Left ventricle myocardium inferior (tissue), 1 donor: ENCODE measurements at places on chromosomes 16 and 17. TPM values are rescaled to one million over a fixed set of nuclear protein-coding genes. Genes with fewer than 3 reads are reported as not detected.

DNA sequence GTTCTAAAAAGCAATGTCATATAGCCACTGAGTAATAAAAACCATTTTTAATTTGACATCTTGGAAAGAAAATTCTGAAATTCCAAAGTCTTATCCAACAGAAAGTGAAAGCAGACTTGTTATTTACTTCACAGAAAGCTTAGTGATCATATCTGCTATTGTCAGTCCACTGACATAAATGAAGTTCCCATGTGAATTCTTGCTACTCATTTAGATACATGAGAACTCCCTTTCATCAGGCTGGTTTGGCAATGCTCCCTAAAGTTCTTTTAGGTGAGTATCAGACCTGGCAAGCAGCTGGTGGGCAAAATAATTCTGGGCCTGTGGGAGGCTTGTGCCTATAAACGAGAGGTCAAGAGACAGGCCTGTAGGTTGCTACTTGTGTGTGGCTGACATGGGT, 23.4 kb downstream of the NME2 start:
- no peak for DNase-seq
- H3K4me3 ChIP-seq, result no peak overlapping the region
- H3K4me1 ChIP-seq, result no peaks in the 10 kb centered on the region
- H3K36me3 ChIP-seq, result peaks cover 90% of the 10 kb centered on the region
- H3K27me3 ChIP-seq, result no peaks in the 10 kb centered on the region

FBXW10B gene
- total RNA-seq, result 1.0 TPM

RASD1 gene
- 25.4 TPM for total RNA-seq

NOG gene
- 0.41 TPM for total RNA-seq

DNA sequence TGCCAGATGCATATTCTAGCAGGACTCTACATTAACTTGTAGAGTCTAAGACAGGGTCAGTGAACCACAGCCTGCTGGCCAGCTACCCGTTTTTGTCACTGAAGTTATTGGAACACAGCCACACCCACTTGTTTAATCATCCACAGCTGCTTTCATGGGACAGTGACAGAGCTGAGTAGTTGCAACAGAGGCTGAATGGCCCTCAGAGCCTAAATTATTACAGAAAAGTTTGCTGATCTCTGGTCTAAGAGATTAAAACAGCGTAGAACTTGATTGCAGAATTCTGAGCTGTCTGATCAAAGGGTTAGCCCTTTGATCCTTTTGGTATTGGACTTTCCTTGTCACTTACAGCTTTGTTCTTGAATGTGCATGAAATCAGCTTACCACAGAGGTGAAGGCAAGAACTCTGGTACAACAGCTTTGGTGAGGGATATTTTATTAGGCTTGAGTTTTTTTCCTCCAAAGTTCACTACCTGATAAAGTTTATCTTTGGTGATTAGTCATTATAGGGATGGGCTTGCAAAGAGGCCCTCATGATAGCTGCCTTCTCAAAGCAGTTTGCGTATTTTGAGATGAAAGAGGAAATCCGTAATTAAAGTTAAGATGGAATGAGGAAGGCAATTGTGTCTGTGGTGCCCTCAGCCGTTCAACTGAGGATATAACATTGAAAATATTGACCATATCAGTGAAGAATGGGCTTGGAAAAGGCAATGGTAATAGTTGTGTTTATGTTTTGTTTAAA, 23.6 kb downstream of the ALDH3A2 start:
- peak overlapping the region; percentile 63 for H3K27ac ChIP-seq
- no peaks in the 10 kb centered on the region for H3K27me3 ChIP-seq
- H3K4me1 ChIP-seq, result peaks cover 34% of the 10 kb centered on the region
- peak; percentile 48 for DNase-seq
- H3K36me3 ChIP-seq, result peaks cover 18% of the 10 kb centered on the region

TMEM220 gene
- total RNA-seq, result 6.4 TPM

GRCh38 chr17:19987897-19988296, 10.3 kb upstream of the AKAP10 start:
- no peaks in the 10 kb centered on the region for H3K36me3 ChIP-seq
- no peak overlapping the region for H3K27ac ChIP-seq

SOX9 gene
- 15.0 TPM for total RNA-seq

DNA sequence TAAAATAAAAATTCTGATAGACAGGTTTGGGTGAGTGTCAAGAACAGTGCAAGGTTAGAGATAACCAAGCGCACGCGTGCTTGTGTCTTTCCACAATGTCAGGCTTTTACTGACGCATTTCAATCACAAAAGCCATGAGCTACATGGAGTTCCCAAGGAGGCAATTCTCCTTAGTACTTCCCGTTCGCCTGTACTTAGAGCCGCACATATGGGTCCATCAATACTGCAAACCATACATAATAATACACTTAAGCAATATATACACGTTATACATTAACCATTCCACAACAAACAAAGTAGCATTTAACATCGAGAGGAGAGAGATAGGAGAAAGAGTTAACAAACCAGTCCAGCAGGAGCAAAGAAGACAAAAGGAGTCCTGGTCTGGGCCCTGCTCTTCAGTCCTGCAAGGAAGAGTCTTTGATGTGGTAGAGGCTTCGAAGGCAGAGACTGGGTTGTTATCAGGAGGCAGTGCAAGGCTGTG, 11.9 kb upstream of the GPRC5C start:
- H3K27me3 ChIP-seq, result no peaks in the 10 kb centered on the region
- H3K36me3 ChIP-seq, result no peaks in the 10 kb centered on the region
- DNase-seq, result no peak
- H3K4me1 ChIP-seq, result peaks cover 3% of the 10 kb centered on the region
- no peak overlapping the region for H3K27ac ChIP-seq

METTL23 gene
- 21.0 TPM for total RNA-seq

DNA sequence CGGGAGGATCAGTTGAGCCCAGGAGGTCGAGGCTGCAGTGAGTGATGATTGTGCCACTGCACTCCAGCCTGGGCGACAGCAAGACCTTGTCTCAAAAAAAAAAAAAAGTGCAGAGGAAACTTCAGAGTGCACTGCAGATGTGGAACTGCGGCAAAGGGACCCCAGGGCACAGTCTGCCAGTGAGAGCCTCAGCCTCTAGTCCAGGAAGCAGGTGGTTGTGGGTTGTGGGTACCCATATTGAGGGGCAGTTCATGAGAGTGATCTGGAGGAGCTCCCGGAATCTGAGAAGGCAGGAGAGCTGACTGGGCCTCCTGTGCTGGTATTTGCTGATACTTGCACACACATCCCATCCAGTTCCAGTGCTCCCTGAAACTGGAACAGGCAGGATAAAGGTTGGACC, 13.1 kb downstream of the FOXN1 start:
- no peak for DNase-seq
- H3K27me3 ChIP-seq, result peaks cover 17% of the 10 kb centered on the region
- no peak overlapping the region for H3K27ac ChIP-seq

GRCh38 chr17:44546671-44547606, 10.3 kb upstream of the FZD2 start:
- H3K36me3 ChIP-seq, result no peaks in the 10 kb centered on the region
- H3K27ac ChIP-seq, result no peak overlapping the region
- no peak overlapping the region for H3K4me3 ChIP-seq
- peaks cover 73% of the 10 kb centered on the region for H3K27me3 ChIP-seq
- DNase-seq, result no peak
- peaks cover 3% of the 10 kb centered on the region for H3K4me1 ChIP-seq

PNMT gene
- total RNA-seq, result 7.6 TPM

LDHD gene
- total RNA-seq, result 97.9 TPM

TNK1 gene
- total RNA-seq, result 1.8 TPM

DNA sequence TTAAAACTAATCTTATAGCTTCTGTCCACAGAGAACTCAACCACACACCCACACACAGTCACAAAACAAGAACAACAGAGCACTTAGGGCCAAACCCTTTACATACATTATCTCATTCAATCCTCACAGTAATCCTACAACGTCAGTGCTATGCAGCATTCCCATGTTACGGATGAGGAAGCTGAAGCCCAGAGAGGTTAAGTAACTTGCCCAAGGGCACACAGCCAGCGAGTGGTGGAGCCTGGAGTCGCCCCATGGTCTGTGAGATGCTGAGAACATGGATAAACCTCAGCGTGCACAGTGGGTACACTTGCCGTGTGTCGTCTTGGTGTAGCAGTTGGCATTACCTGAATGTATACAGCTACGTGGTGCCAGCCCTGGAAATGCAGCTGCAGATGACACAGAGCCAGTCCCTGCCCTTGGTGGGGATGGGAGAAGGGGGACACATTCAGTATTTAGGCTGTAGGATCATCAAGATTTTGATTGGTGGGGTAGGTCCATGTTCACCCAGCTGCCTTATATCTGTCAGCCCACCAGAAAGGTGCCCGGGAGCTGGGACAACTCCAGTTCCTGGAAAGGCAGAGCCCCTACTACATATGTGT, 177.0 kb downstream of the IRF8 start:
- H3K27ac ChIP-seq, result no peak overlapping the region
- H3K4me1 ChIP-seq, result no peaks in the 10 kb centered on the region
- H3K27me3 ChIP-seq, result peaks cover 90% of the 10 kb centered on the region
- DNase-seq, result no peak
- no peaks in the 10 kb centered on the region for H3K36me3 ChIP-seq

GRCh38 chr17:82303944-82304808, 13.2 kb downstream of the CD7 start:
- H3K4me3 ChIP-seq, result no peak overlapping the region
- peaks cover 12% of the 10 kb centered on the region for H3K4me1 ChIP-seq
- no peak overlapping the region for H3K27ac ChIP-seq
- no peak for DNase-seq
- H3K36me3 ChIP-seq, result no peaks in the 10 kb centered on the region

- peaks cover 10% of the 10 kb centered on the region for H3K4me1 ChIP-seq
- no peak overlapping the region for H3K4me3 ChIP-seq
- no peak for DNase-seq
- no peak overlapping the region for H3K27ac ChIP-seq
Observed at GRCh38 chr16:56233795-56234566, 42.7 kb downstream of the GNAO1 start.

GRCh38 chr16:48300391-48300856, 53.1 kb upstream of the ABCC11 start:
- no peak for DNase-seq
- no peak overlapping the region for H3K27ac ChIP-seq
- peaks cover 91% of the 10 kb centered on the region for H3K36me3 ChIP-seq
- no peak overlapping the region for H3K4me3 ChIP-seq
- no peaks in the 10 kb centered on the region for H3K4me1 ChIP-seq

SYNGR3 gene
- 0.38 TPM for total RNA-seq

GCGR gene
- total RNA-seq, result not detected

GRCh38 chr17:17725752-17726457, 44.6 kb downstream of the RAI1 start:
- no peaks in the 10 kb centered on the region for H3K27me3 ChIP-seq
- peak overlapping the region; percentile 54 for H3K27ac ChIP-seq
- peaks cover 69% of the 10 kb centered on the region for H3K4me1 ChIP-seq
- H3K4me3 ChIP-seq, result no peak overlapping the region

DNA sequence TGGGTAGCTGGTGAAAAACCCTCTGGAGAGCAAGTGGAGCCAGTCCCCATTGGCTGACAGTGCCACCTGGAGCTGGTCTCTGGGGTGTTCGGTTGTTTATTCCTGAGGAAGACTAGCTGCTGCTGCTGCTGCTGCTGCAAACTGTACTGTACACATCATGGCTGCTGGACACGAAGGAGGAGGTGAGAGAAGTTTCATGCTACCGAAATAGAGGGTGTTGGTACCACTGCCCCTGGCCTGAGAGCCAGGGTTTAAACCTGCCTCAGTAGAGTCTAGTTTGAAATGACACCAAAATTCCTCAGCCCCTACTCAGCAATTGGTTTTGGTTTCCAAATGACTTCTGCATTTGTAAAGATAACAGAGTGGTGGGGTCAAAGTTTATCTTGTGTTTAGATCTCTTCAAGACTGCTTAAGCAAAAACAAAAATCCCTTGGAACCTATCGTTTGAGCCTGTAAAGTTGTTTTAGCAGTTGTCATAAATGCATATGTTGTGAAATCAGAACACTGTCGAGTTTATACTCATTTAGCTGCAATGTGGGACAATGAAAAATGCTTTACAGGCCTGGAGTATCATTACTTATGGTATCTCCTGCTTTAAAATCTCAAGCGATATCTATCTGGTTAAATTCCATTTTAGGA, 40.8 kb downstream of the CYB5B start:
- no peak overlapping the region for H3K4me3 ChIP-seq
- no peaks in the 10 kb centered on the region for H3K27me3 ChIP-seq
- H3K4me1 ChIP-seq, result peaks cover 29% of the 10 kb centered on the region
- peak overlapping the region; percentile 11 for H3K27ac ChIP-seq

DNA sequence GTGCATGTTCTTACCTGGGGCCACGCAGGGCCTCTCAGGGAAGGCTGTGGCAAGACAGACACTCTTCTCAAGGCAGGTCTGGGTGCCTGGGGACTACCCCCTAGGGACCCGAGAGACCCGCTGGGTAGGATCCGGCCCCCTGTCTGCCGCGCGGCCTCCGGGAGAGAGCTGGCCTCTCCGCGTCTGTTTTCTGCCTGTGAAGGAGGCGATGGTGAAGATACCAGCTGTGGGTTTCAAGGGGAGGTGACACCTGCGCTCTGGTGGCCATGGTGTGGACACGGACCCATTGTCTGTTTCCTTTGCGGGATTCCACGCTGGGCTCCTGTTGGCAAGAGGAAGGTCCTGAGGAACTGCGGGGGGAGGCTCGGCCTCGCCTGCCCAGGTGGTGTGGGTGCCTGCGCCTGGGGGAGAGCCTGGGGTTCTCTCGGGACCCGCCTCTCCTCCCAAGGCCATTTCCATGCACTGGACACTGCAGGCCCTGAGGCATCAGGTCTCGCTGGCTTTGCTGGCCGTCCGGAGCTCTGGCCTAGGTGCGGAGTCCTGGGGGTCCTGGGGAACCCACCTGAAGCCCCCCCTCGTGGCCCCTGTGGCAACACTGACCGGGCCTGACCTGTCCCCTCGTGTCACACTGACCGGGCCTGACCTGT, 12.2 kb upstream of the METRNL start:
- H3K36me3 ChIP-seq, result no peaks in the 10 kb centered on the region
- H3K4me3 ChIP-seq, result no peak overlapping the region
- no peak overlapping the region for H3K27ac ChIP-seq
- DNase-seq, result peak; percentile 12

MILR1 gene
- 2.5 TPM for total RNA-seq

DNA sequence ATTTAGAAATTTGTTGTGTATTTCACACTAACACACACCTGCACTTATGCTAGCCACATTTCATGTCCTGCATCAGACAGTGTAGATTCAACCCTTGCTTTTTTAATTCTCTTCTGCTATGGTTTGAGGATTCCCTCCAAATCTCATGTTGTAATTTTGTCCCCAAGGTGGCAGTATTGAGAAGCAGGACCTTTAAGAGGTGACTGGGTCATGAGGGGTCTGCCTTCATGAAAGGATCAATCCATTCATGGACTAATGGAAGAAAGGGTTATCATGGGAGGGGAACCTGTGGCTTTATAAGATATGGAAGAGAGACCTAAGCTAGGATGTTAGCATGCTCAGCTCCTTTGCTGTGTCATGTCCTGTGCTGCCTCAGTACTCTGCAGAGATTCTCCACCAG, 1032.2 kb downstream of the CDH11 start:
- H3K36me3 ChIP-seq, result no peaks in the 10 kb centered on the region
- peaks cover 5% of the 10 kb centered on the region for H3K4me1 ChIP-seq
- H3K27me3 ChIP-seq, result no peaks in the 10 kb centered on the region
- no peak overlapping the region for H3K27ac ChIP-seq

DNA sequence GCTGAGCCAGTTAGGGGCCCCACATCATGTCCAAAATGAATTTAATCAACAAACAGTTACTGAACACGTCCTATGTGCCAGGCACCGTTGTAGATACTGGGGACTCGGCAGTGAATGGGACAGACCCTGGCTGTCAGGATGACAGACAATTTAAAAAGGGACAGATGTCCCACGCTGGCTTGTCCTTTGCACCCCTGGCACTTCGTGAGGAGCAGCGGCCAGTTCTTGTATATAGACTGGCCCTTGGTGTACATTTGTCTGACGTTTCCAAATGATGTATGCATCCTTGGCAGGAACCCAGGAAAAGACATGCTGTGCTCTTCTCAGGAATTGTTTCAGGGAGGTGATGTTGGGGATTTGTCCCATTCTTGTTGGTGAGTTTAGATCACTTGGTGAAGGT, 21.1 kb downstream of the IL4R start:
- H3K4me3 ChIP-seq, result no peak overlapping the region
- H3K27me3 ChIP-seq, result no peaks in the 10 kb centered on the region

- H3K27me3 ChIP-seq, result no peaks in the 10 kb centered on the region
- no peak overlapping the region for H3K4me3 ChIP-seq
- H3K27ac ChIP-seq, result peak overlapping the region; percentile 61
Observed at GRCh38 chr17:68981288-68981687, 26.1 kb upstream of the ABCA8 start.
